NCI-H2171 (cell line): ENCODE measurements at places on chromosomes 4 and X.

DNA sequence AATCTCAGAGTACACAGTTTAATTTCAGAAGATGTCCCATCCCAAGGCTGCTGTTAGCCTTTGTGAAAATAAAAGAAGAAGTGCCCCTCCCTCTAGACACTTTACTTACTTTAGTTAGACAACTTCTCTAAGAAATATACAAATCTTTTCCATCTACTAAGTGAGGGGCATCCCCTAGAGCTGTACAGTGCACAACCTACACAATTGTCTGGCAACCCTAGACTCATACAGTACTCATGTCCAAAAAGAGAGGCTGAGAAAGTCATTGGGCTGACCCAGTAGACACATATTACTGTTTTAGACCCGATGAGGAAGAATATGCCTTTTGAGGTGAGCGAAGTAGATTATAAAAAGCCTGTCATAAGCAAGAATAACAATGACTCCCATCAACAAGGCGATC is 297.6 kb downstream of the IDS start:
- DNase-seq: no peak

GRCh38 chrX:124497386-124497785 is 151.0 kb downstream of the SH2D1A start:
- no peak for DNase-seq

GRCh38 chrX:39653691-39654090 is 444.1 kb downstream of the BCOR start:
- no peak for DNase-seq

GRCh38 chr4:132123870-132124623 is 1025.0 kb upstream of the PCDH10 start:
- DNase-seq: no peak

GRCh38 chrX:100695302-100695701 is 36.6 kb downstream of the SYTL4 start:
- DNase-seq: no peak

- no peak for DNase-seq
Observed at GRCh38 chrX:43175434-43175833, 397.5 kb upstream of the PPP1R2C start.

GRCh38 chrX:20545538-20545937 is 278.8 kb upstream of the RPS6KA3 start:
- no peak for DNase-seq

- no peak for DNase-seq
Observed at GRCh38 chrX:6184900-6185515, 43.7 kb downstream of the NLGN4X start.

DNA sequence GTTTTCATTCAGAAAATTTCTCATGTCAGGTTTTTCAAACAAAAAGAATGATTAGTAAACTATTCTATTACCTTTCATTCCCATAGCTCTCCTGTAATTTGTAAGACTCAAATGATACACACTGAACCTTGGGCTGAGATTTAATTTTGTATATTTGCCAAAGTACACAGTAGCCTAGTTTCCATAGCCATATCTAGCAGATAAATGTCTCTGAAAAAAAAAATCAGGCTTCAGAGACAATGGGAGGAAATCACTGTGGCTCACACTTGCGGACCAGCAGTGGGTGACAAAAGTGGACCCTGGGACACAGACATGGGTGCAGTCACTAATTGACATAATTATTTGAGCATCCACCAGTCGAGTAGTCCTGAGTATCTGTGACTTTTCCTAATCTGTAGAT is 46.6 kb downstream of the MAOA start:
- DNase-seq: no peak

- no peak for DNase-seq
Observed at GRCh38 chr4:79044141-79044659, 105.0 kb upstream of the PAQR3 start.

DNA sequence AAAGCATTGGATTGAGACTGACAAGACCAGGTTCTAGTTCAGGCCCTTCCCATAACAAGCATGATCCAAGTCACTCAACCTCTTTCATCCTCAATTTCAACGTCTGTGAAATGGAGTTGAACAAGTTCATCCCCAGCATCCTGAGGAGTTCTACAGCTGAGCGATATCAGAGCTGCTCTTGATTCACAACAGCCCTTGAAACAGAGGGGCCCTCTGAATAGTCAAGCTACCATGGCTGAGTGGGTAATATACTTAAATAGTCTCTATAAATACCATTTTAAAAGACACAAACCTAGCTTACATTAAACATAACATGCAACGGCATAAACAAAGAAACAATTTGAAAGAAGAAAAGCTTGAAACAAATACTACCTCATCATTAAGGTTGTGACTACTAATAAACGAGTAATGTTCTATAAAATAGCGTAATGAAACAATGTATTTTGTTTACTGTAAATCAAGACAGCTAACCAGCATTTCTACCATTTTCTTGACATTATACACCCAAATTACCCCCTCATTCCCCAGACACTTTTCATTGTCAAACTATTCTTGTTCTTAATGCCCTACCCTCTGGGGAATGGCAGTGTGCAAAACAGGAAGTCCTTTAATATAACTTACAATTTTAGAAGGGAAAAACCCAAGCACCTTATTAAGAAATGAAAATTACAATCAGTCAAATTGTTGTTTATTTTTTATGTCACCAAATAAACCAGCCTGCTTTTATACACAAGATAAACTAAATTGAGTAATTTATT is 202.3 kb downstream of the PARM1 start:
- no peak for DNase-seq

DNA sequence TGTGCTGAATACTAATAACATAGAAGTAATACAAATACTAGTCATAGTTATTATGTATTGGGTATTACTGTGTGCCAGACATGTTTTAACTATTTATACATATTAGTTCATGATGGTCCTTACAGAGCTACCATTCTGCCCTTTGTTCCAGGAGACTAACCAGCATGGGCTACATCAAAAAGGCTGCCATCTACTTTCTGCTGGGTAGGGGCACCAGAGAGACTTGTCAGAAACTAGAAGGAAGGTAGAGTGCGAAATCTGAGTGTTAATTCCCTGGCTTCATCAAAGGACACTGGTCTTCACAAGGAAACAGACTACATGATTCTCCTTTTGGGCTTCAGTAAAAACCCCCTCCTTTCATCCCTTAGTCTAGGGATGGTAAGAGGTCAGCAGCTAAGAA is 347.8 kb downstream of the GBA3 start:
- DNase-seq: no peak

- DNase-seq: no peak
Observed at GRCh38 chr4:105569057-105569865, 16.8 kb downstream of the ARHGEF38 start.

- no peak for DNase-seq
Observed at GRCh38 chr4:139975830-139976272, 178.1 kb downstream of the MAML3 start.

- DNase-seq: peak; percentile 15
Observed at GRCh38 chr4:52037689-52038102, 403 bp downstream of the SGCB start.

DNA sequence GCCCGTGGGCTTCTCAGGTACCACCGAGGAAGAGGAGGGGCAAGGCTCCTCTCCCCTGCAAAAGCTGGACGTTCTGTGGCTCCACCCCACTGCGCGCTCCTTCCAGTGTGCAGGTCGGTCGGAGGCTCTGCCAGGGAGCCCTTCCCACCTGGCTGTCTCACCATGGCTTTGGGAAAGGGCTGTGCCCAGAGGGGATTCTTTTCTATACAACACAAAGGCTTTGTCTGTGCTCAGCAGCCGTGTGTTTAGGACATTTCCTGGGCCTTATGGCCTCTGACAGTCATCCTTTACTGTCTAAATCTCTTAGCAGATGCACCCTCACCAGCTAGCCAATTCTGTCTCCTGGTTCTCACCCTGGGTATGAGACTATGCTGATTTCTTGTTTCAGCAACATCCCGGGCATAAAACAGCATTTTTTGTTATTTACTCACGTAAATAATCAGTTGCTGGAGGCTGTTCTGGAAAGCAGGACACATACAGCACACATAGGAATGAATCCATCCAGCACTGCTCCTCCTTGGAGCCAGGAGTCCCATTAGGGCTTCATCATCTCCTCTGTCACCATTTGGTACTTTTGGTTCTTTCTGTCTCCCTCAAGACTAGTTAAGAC is 20.4 kb upstream of the ATXN3L start:
- no peak for DNase-seq

- DNase-seq: peak; percentile 25
Observed at GRCh38 chrX:65581661-65582339, 47.2 kb upstream of the LAS1L start.
